ENCODE measurements at places on chromosomes 1 and 21.

DNA sequence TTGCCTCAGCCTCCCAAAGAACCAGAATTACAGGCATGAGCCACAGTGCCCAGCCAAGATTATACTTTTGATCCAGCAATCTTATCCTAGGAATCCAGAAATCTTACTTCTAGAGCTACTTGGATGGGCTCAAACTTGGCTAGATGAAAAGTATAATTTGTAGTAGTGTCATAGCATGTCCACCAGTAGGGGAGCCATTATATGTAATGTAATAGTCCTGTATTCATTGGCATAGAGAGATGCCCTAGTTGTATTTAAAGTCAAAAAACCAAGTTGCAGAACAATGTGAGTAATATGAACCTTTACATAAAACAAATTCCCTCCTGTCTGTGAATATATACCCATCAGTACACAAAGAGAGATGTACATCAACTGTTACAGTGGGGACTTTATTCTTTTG, 83.9 kb downstream of the NOS1AP start:
- DNase-seq, result no peak

GRCh38 chr1:159171688-159172501, 480 bp downstream of the CADM3 start:
- DNase-seq, result peak; percentile 53

- no peak for DNase-seq
Measured at GRCh38 chr21:31501926-31502325, 157.6 kb upstream of the SOD1 start.

DNA sequence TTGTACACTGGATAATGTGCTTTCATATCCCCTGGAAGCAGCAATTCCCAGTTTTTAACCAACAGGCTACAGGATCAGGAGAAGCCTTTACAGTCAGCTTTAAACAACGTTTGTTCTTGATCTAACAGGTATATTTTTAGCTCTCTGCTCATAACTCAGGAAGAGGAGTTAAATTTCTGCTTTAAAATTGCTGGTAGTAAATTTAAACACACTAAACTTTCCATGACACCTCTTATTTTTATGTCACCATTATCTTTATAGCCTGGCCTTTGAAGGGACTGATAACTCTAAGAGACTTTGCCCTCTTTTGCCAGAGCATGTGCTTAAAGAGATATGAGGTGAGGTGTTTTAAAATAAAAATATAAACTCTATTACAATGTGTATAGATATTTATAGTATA, 119.6 kb upstream of the BRINP3 start:
- DNase-seq, result no peak

DNA sequence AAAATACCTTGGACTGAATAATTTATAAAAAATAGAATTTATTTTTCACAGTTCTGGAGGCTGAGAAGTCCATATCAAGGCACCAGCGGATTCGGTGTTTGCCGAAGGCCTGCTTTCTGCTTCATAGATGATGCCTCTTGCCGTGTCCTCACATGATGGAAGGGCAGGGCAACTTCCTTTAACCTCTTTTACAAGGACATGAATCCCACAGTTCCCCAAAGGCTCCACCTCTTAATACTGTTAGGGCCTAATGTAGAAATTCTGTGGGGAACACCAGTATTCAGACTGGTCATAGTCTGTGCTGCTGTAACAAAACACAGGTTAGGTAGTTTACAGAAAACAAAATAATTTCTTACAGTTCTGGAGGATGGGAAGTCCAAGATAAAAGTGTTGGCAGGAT, 25.9 kb downstream of the DYRK1A start:
- DNase-seq, result no peak

- no peak for DNase-seq
Measured at GRCh38 chr1:110390096-110390495, 730 bp downstream of the SLC16A4 start.

GRCh38 chr1:54352755-54353154, 53.4 kb downstream of the SSBP3 start:
- no peak for DNase-seq

DNA sequence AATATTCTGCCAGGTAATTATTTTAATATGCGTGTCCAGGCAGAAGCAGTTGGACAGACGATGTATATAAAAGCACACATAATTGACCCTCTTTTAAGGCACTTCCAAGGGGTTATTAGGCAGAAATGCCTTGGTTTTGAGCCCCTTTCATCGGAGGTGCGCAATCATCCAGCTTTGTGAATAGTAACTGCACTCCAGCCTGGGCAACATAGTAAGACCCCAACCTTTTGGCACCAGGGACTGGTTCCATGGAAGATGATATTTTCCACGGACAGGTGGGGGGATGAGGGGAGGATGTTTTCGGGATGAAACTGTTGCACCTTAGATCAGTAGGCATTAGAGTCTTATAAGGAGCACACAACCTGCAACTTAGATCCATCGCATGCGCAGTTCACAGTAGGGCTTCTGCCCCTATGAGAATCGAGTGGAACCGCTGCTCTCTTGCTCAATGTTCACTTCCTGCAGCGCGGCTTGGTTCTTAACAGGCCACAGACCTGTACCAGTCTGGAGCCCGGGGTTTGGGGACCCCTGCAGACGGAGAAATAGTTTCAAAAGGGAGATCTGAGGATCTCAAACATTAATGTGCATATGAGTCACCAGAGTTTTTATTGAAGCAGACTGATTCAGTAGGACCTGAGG, 1.8 kb upstream of the MCOLN2 start:
- no peak for DNase-seq

GRCh38 chr1:198437332-198437731, 103.1 kb downstream of the ATP6V1G3 start:
- no peak for DNase-seq

DNA sequence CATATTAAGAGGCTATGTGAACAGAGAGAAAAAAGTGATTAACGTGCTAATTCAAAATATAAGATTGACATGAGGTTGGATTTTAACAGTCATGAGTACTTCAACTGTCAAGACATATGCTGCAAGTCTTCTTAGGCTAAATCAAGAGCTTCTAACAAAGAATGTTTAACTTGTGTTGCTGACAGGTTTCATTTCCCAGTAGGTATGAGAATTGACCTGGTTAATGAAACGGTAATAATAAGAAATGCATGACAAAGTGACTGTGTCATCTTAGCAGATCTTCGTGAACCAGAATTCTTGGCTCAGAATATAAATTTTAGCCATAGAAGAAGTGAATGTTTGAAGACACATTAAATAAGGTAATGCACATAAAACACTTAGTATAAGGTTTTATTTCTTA, 132.6 kb upstream of the PTGFR start:
- no peak for DNase-seq

- no peak for DNase-seq
Measured at GRCh38 chr1:109984190-109984455, 442 bp upstream of the AHCYL1 start.

DNA sequence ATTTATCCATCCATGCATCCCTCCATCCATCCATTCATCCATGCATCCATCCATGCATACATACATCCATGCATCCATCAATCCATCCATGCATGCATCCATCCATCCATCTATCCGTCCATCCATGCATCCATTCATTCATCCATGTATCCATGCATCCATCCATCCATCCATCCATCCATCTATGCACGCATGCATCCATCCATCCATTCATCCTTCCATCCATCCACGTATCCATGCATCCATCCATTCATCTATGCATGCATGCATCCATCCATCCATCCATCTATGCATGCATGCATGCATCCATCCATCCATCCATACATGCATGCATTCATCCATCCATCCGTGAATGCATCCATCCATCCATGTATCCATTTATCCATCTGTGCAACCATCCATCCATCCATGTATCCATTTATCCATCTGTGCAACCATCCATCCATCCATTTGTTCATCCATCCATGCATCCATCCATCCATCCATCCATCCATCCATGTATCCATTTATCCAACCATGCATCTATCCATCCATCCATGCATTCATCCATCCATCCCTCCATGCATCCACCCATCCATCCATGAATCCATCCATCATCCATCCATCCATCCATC, 30.3 kb upstream of the TINAGL1 start:
- no peak for DNase-seq

DNA sequence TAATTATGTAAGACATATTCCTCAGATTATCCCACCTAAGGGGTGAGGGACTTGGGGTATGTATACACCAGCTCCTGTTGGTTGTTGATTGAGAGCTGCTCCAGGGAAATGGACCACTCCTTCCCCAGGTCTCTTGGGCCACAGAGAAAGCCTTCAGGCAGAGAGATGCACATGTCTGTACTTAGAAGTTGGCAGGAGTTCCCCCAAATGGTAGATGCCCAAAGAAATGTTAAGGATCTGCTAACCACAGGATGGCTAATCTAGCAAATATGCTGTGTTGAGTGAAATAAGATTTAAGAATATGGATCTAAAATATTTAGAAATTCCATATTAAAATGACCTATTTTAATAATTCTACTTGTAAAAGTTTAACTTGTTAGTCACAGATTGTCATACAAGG, 100.8 kb upstream of the DNAH14 start:
- no peak for DNase-seq

- no peak for DNase-seq
Measured at GRCh38 chr1:25977801-25978200, 20.1 kb downstream of the PAFAH2 start.

GRCh38 chr1:238340989-238341388, 450.3 kb upstream of the ZP4 start:
- no peak for DNase-seq

GRCh38 chr1:205977402-205978014, 25.7 kb downstream of the RAB7B start:
- peak; percentile 83 for DNase-seq

DNA sequence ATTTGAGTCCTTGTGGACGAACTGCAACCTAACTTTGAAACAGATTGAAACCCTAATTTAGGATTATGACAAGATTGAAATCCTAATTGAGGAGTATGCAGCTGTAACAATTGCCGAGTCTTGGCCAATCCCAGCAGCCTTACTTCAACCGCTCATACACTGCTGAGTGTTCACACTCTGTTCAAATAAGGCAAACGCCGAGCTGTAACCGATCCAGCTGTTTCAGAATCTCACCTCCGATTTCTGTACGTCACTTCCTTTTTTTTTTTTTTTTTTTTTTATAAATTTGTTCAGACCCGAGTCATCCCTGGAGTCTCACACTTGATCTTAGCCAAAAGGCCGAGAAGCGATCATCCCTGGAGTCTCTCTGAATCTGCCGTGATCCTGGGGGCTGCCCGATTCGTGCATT, 22.3 kb upstream of the ATP5PO start:
- DNase-seq, result no peak

- DNase-seq, result peak; percentile 19
Measured at GRCh38 chr21:29130270-29130969, at the start of gene MAP3K7CL. Gene MAP3K7CL, plus strand, starts transcription at chr21:29130644. Its CDS starts 2,701 bp downstream, at chr21:29133345.

DNA sequence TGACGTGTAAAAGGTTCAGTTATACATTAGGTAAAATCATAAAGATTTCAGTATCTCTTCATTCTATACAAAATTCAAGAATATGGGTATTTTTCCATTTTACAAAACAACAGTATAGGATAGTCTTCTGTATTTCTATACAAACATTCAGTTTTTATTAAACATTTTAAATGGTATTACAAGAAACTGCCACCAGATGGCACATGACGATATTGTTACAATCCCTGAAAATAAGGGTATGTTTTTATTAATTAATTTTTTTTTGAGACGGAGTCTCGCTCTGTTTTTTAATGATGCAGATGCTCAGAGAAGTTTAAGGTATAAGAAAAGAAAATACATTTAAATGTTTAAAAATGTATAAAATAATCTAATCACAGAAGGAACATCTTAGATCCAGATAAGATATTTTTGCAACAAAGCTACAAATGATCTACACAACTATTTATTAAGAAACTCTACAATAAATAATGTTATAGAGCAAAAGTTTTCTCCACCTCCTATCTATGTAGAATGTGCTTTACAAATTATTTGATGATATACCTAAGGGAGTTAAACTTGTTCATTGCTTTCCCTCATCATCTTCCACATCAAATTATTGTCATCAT, 23.5 kb upstream of the RSBN1 start:
- DNase-seq, result no peak

- no peak for DNase-seq
Measured at GRCh38 chr1:30745156-30745833, 12.3 kb downstream of the LAPTM5 start.

- no peak for DNase-seq
Measured at GRCh38 chr1:58885998-58886397, 102.2 kb upstream of the JUN start.

- no peak for DNase-seq
Measured at GRCh38 chr1:212367474-212368072, 47.1 kb downstream of the PACC1 start.

DNA sequence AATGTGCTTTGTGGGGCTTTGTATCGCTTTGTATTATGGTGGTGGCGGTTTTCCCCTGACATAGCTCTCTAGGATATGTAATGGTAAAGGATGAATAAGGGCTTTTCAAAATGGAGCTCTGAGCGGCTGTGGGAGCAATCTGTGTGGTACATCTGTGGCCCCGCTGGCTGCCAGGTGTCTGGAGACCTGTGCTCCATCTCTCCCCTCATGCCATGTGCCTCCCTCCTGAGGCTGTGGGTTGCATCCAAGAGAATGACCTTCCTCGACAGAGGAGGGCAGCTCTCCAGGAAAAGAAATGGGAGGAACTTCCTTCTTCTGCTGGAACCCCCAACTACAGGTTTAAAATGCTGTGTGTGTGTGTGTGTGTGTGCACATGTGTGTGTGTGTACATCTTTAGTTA, 78.7 kb downstream of the RYR2 start:
- DNase-seq, result no peak

- no peak for DNase-seq
Measured at GRCh38 chr1:225544263-225544662, 108.7 kb downstream of the ENAH start.

DNA sequence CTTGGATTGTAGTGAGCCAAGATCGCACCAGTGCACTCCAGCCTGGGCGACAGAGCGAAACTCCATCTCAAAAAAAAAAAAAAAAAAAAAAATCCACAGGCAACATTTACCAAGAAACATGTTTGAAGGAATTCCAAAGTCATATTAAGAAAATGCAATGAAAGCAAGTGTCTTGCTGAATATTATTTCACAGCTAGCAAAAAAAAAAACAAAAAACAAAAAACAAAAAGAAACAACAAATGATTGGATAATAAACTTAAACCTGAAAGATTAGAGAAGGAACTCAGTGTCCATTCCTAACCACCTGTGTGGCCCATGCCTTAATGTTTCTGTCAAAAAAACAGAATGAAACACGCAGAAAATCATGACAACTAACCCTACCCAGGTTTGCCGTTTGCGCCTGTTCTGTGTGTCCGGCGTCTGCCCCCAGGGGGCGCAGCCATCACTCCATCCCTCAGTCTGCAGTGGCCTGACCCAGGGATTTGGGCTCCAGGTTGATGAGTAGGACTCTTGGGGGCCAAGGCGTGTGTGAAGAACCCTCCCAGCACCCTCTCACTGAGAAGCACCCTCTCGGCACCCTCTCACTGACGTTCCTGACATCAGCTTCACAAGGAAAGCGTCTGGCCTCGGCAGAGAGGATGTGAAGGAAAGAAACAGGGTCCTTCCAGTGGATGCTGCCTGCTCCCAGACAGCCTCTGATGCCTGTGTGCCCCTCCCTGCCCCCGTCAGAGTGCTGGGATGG, 19.2 kb upstream of the PTTG1IP start:
- peak; percentile 79 for DNase-seq

DNA sequence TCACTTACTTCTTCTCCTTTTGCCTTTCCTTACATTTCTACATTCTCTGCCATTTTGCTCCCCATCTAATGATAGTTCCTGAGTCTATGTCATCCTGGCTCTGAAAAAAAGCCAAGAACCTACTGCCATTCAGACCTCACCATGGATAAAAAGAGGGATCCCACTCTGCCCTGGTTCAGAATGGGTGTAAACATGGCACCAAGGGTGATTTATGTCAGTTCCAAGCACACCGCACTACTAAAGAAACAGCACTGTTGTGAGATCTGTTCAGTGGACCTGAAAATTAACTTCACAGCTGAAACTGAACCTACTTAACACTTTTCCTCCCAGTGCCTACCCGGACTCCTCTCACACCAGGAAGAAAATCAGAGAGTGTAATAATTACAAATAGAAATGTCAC, 72.3 kb upstream of the NTPCR start:
- no peak for DNase-seq
